ENCODE measurements at places on chromosomes 1 and 21. TPM values are rescaled to one million over a fixed set of nuclear protein-coding genes. Genes with fewer than 3 reads are reported as not detected.

FTCD gene
- total RNA-seq, result not detected

TBCE gene
- 15.4 TPM for total RNA-seq

LMOD1 gene
- total RNA-seq, result 31.4 TPM

CD52 gene
- 4.9 TPM for total RNA-seq

IL20 gene
- total RNA-seq, result not detected

DPH2 gene
- total RNA-seq, result 23.0 TPM

RCSD1 gene
- total RNA-seq, result 39.3 TPM

DNA sequence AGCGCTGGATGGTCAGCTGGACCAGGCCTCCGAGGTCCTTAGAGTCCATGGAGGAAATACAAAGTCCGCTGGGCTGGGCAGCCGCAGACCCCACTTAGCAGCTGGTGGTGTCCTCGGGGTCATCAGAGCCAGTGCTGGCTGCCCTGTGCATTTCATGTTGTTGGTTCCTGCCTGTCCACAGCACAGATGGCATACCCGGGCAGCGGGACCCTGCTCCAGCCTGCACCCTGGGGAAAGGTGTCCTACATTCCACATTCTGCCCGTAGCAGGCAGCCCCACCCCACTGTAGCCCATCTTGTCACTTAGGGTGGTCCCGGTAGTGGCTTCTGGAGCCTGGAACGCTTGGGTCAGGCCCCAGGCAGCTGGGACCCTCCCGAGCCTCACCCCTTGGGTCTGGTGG lies 19.8 kb downstream of the PRKCZ start:
- H3K27ac ChIP-seq, result no peak overlapping the region
- DNase-seq, result no peak
- H3K4me3 ChIP-seq, result no peak overlapping the region
- no peaks in the 10 kb centered on the region for H3K4me1 ChIP-seq
- H3K36me3 ChIP-seq, result no peaks in the 10 kb centered on the region

DNA sequence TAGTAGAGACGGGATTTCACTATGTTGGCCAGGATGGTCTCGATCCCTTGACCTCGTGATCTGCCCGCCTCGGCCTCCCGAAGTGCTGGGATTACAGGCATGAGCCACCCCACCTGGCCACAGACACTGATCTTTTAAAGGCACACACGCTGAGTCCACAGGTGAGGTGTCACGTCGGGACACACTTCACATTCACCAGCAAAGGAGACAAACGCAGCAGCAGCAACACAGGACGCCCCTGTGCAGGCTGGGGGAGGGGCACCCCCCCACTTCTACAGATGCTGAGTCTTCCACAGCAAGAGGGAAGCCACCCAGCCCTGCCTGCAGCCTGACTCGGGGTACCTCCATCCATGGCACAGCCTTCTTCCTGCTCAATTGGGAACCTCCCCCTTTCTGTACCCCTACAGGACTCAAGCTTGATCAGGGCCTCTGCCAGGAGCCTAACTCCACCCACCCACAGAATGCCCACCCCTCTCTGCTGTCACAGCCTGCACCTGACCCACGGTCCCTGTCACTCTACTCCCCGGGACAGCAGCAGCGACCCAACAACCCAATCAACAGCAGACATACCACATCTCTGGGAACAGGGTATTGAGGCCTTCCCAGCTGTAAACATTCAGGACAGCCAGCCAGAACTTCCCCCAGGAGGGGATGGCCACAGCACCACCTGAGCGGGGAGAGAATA lies 9.5 kb downstream of the LSS start:
- no peak overlapping the region for H3K27ac ChIP-seq
- H3K36me3 ChIP-seq, result peaks cover 44% of the 10 kb centered on the region
- no peak overlapping the region for H3K4me3 ChIP-seq
- no peaks in the 10 kb centered on the region for H3K4me1 ChIP-seq
- no peak for DNase-seq
- H3K27me3 ChIP-seq, result no peaks in the 10 kb centered on the region

- no peak for DNase-seq
- no peaks in the 10 kb centered on the region for H3K4me1 ChIP-seq
- no peak overlapping the region for H3K4me3 ChIP-seq
- H3K27ac ChIP-seq, result no peak overlapping the region
- no peaks in the 10 kb centered on the region for H3K36me3 ChIP-seq
These were observed 22.4 kb downstream of the ZZZ3 start for GRCh38 chr1:77659879-77660593.

DNA sequence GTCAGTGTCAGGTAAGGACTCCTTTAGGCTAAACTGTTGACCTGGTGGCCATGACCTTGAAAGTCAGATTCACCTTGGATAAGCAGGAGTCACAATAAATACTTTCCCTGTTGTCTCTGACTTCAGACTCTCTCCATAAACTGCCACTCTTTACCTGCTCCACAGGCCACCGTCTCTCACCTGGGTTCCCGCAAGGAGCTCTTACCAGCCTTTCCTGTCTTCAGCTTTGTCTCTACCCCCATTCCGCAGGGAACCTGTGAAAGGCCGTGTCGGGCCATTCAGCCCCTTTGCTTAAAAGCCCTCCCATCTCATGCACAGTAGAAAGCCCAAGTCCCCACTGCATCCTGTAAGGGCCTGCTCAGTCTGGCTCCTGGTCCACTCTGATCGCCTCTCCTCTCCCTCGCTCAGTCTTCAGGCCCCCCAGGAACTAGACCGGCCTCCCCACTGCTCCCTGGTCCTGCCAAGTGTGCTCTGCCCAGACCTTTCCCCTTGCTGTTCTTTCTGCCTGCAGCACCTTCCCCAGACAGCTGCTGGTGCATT lies 79.5 kb downstream of the ACTL8 start:
- no peaks in the 10 kb centered on the region for H3K4me1 ChIP-seq
- H3K4me3 ChIP-seq, result no peak overlapping the region
- H3K27me3 ChIP-seq, result no peaks in the 10 kb centered on the region

DNA sequence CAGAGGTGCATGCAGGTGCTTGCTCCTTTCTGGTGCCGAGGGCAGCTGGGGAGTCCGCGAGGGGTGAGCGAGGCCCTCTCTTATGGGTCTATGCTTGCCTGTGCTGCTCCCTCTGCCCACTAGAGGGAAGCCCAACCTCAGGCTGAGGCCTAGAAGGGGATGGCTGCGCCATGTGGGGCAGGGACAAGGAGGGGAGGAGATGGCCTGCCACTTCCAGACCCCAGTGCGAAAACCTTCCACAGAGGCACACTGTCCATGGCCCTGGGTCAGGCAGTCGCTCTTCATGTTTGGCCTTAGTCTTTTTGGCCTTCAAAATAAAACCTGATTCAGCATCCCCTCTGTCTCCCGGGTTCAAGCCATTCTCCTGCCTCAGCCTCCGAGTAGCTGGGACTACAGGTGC lies 14.0 kb downstream of the RHBG start:
- H3K4me1 ChIP-seq, result peaks cover 2% of the 10 kb centered on the region
- H3K27me3 ChIP-seq, result no peaks in the 10 kb centered on the region
- H3K4me3 ChIP-seq, result no peak overlapping the region
- no peaks in the 10 kb centered on the region for H3K36me3 ChIP-seq
- H3K27ac ChIP-seq, result no peak overlapping the region

- no peaks in the 10 kb centered on the region for H3K27me3 ChIP-seq
- no peaks in the 10 kb centered on the region for H3K36me3 ChIP-seq
- H3K4me3 ChIP-seq, result no peak overlapping the region
These were observed 3.8 kb upstream of the S100B start for GRCh38 chr21:46608672-46609111.

DNA sequence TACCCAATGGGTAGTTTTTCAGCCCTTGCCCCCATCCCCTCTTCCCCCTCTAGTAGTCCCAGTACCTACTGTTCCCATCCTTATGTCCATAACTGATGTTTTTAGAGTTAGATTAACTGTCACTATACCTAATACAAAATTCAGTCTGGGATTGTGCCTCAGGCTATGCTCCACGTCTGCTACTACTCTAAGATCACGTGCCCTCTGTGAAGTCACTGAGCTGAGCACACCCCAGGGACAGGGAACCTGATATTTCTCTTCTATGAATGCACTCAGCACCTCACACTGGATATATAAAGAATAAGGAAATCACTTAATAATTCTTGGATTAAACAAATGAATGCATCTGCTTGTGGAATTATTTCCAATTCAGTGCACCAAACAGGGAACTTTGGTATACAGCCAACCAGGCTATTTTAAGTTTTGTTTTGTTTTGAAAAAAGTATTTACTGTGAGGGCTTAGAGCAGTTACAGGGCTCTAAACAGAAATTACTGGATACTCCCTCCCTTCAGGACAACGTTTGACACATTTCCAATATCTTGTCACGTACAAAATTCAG lies 307.9 kb downstream of the SMYD3 start:
- no peaks in the 10 kb centered on the region for H3K4me1 ChIP-seq
- H3K27me3 ChIP-seq, result no peaks in the 10 kb centered on the region
- H3K27ac ChIP-seq, result no peak overlapping the region
- H3K4me3 ChIP-seq, result no peak overlapping the region

DNA sequence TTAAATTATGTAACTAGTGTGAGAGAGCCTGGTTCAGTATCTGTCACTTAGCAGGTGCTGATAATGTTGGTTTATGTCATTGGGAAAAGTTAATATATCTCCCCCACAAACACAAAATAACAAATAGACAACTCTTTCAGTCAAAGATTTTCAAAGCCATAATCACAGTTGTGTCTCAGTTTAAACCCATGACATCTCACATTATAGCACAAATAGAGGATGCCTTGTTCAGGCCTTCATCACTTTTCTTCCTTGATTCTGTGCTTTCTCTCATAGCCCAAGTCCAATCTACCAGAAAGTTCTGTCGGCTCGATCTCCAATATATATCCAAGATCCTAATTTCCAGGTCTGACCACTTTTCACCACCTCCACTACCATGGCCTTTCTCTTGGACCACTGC lies 6.2 kb upstream of the EPS15 start:
- no peak overlapping the region for H3K27ac ChIP-seq
- DNase-seq, result no peak
- H3K4me3 ChIP-seq, result no peak overlapping the region
- no peaks in the 10 kb centered on the region for H3K4me1 ChIP-seq
- no peaks in the 10 kb centered on the region for H3K36me3 ChIP-seq

GRCh38 chr1:150961756-150962155 lies 12.9 kb downstream of the CERS2 start:
- peaks cover 92% of the 10 kb centered on the region for H3K36me3 ChIP-seq
- no peaks in the 10 kb centered on the region for H3K4me1 ChIP-seq
- no peaks in the 10 kb centered on the region for H3K27me3 ChIP-seq
- no peak overlapping the region for H3K27ac ChIP-seq
- no peak overlapping the region for H3K4me3 ChIP-seq

DNA sequence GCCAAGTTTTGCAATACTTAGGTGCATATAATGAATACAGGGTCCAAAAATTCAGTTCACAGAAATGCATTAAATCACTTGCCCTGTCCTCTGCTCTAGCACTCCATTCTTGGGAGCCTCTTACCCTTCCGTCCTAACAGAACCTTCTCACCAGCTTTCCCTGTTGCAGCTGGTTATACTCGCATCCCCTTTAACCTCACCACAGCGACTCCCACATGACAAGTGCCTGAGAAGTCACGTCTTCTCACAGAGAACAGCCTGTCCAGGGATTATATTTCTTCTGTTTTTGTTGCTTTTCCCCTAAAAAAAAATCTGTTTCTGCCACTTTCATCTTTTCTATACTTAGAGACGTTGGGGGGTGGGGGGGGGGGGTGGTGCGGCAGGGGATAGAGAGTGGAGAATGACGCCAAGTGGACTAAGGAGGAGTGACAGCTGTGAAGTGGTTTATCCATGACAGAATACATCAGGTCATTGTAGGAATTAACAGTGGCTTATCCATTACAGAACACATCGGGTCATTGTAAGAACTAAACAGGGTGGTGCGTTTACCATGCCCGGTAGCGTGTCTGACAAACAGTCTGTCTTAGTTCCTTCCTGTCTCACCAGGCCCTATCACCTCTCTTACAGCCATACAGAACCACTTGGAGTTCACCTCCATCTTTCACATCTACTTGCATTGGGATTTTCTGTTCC lies 117.6 kb downstream of the UBE2U start:
- H3K27ac ChIP-seq, result no peak overlapping the region
- H3K27me3 ChIP-seq, result no peaks in the 10 kb centered on the region
- DNase-seq, result no peak
- no peaks in the 10 kb centered on the region for H3K36me3 ChIP-seq
- H3K4me3 ChIP-seq, result no peak overlapping the region

DNA sequence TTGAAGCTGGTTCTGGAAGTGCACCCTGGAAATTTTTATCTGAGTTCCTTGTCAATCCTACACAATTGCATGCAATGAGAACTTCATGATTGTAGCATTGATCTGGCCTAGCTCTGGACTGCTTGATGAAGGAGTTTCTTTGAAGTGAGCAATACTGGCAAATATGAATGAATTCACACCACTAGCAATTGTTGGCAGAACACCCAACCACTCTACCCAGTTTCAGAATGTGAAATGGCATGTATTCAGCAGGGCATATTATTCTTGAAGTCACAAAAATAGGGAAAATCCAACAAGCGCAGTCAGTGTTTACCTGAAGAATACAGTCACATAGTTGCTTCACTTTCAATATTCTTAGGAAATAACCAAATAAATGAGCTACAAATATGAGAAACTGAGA lies 57.3 kb downstream of the RGS5 start:
- DNase-seq, result no peak
- peaks cover 9% of the 10 kb centered on the region for H3K4me1 ChIP-seq
